Amniotic stem cell (primary cell): ENCODE measurements at places on chromosomes 2 and 18.

DNA sequence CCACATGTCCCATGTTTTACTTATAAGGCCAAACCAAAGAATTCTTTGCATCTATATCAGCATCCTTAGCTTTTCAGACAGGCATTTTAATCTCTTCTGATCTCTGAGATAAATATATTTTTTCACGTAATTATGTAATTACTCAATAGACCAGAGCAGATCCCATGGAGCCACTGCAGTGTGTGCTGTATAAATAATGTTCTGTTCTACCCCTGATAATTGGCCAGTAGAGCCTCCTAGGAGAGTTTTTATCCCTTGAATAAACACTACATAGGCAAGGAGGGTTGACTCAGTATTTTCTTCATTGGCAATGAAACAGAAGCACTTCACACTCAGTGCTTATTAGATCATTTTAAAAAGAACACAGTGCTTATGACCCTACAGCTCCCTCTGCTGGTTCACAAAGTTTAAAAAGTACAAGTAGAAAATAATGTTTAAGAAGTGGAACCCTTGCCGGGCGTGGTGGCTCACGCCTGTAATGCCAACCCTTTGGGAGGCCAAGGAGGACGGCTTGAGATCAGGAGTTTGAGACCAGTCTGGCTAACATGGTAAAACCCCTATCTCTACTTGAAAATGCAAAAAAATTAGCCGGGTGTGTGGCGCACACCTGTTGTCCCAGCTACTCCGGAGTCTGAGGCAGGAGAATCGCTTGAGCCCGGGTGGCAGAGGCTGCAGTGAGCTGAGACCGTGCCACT, 91.9 kb downstream of the PPP1R1C start:
- DNase-seq, result peak; percentile 79

DNA sequence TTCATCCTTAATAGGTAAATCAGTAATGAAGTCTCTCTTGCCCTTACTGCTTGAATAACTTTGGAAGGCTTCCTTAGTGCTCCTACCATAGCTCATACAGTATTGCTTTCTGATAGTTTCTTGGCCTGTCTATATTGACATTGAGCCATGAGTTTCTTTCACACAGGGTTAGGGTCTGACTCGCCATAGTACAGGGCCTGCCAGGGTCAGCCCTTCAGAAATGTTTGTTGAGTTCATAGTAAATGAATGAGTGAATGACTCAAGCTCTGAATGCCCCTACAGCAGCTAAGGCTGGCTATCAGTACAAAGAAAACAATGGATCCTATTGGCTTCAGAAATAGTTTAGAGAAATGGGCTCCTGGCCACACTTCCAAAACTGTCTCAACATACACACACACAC, 65.0 kb upstream of the LRATD1 start:
- DNase-seq, result no peak

DNA sequence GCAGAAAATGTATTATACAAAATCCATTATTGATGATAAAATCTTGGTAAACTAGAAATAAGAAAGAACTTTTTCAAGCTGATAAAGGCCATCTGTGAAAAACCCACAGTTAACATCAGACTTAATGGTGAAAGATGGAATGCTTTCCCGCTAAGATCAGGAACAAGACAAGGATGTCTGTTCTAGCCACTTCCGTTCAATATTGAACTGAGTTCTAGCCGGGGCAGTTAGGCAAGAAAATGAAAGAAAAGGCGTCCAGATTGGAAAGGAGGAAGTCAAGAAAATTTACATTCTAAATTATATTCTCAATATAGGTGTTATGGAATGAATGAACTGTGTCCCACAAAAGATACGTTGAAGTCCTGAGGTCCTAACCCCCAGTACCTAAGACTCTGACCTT, 39.1 kb upstream of the DTNB start:
- DNase-seq, result no peak

DNA sequence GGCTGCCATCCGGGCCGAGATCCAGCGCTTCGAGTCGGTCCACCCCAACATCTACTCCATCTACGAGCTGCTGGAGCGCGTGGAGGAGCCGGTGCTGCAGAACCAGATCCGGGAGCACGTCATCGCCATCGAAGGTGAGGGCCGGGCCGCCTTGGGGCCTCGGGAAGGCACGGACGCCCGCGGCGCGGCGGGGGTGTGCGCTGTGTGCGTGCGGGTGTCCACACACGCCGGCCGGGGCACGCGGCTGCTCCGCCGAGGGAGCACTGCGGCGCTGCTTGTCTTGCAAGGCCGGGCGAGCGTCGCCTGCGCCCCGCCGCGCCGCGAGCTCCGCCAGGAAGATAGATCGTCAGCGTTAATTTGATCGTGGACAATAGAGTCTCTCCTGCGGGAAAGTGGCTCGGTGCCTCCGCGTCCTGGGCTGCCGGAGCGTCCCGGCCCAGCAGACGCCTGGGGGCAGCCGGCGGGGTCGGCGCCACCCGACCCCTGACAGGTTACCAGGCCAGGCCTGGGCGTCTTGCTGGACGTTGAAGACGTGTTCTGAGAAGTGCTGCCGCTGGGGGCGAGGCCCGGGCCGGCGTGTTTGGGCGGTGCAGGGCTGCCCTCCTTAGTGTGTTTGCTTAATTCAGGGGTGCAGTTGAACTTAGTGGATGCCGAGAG, 1.0 kb downstream of the AGAP1 start:
- DNase-seq, result peak; percentile 13

DNA sequence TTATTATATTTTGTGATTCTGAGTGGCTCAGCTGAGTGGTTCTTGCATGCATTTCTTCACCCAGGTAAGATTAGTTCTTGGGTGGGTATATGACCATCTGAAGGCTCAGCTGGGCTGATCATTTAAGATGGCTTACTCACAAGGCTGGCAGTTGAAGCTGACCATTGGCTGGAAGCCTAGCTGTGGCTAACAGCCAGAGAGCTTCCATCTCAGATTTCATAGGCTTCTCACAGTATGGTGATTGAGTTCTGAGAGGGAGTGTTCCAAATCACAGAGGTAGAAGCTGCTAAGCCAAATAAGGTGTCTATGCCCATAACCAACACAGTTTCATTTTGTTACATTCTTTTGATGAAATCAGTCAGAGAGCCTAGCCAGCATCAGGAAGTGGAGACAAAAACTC, 117.4 kb upstream of the RPRM start:
- DNase-seq, result no peak

GRCh38 chr2:49335546-49335945, 181.2 kb upstream of the FSHR start:
- no peak for DNase-seq

DNA sequence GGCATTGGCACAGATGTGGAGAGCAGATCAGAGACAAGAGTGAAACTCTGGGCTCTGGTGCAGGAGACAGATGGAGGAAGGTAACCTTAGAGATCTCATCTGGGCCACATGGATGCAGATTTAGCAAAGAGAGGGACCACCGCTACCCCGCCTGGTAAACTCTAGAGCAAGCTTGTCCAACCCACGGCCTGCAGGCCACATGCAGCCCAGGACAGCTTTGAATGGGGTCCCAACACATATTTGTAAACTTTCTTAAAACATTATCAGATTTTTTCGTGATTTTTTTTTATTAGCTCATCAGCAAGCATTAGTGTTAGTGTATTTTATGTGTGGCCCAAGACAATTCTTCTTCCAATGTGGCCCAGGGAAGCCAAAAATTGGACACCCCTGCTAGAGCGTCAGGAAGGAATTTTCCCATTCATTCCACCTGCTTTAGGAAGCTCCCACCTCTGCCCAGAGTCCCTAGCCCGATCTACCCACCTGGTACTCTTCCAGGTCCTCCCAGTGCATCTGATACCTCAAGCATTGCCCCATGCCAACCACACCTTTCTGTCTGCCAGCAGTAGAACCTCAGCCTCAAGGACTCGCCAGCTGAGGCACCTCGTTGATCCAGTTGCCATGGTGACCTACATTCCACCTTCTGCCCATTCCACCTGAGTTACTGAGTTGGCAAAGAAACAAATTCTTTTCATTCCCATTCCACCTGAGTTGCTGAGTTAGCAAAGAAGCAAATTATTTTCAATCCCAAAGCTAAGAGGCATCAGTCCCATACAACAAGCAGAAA, at the start of gene CIB4:
Gene CIB4 (minus strand): TSS at position 586 of the 784 bp plus-strand sequence. CDS start 52 bp downstream, at position 534.
- no peak for DNase-seq

DNA sequence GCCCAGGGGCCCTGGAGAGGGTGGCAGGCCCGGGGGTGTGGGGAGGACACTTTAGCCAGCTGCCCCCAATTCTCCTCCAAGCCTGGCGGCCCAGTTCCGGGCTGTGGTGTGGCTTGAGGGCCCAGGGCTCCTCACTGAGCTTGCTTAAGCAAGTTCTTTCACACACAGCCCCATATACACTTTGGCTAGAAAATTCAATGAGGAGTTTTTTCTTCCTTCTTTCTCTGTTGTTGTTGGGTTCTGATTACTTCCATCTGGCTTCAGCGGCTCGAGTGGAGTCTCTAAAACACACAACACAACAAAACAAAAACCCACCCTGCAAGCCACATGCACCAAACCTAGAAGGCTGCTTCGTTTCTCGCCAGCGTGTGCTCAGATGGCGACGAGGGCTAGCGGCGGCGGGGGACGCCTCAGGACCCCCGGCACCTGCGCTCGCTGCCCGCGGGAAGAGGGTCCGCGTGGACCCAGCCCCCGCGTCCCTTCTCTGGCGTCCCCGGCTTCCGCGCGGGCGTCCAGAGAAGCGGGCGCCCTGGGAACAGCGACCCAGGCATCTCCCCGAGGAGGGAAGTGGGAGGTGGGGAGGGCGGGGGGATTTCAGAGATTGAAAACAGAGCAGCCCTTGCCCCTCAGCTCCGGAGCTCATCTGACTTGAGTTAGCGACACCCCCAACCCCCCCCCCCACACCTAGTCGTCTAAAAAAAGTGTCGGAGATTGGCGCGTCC, 577 bp upstream of the GLI2 start:
- DNase-seq, result no peak

DNA sequence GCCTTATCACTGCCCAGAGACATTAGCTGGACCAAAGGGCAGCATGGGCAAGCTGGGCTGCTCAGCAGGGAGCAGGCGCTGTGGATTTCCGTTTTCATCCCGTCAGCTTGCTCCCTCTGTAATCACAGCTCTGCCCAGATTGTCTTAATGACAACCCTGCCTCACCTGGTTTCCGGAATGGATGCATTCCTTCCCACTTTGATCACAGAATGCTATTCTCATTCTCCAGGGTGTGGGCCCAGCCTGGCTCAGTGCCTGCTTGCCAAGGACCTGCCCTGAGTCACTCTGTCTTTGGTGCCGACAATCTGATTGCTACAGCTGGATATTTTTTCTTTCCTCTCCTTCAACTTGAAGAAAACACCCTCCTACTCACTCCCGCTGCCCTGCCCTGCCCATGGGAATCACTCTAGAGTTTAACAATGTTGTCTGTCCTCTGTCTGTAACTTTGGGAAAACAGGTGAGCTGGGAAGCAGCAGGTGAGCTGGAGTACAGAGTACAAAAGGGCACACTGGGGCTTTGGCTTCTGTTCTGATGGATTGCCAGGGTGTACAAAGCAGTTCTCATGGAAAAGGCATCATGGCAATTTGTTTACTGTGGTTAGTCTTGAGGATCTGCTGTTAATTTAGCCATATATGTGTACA, 27.2 kb upstream of the FAM136A start:
- DNase-seq, result no peak

DNA sequence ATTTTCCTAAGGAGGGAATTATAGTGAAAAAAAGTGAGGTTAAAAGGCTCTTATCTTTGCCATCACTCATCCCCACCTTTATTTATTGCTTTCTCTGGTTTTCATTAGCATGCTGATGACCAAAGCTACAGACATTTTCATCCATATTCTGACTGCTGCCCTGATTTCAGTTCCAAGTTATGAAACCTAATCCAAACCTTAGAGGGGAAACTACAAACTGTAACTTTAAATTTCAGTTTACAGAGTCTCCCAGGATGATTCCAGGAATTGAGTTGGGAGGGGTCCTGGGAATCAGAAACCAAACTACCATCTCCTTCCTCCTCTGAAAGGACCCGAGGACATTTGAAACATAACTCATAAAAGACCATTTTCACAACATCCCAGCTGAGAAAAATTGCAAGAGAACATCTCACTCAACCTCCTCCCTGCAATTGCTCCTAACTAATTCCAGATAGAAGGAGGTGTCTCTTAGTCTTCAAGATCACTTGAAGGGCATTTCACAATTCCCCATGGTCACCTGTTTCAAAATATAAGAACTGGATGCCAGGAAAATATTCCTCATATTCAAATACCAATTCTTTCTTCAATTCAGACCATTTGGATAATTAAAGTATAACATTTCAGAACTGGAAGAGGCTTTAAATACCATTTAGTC, 520.6 kb downstream of the TNS1 start:
- no peak for DNase-seq

DNA sequence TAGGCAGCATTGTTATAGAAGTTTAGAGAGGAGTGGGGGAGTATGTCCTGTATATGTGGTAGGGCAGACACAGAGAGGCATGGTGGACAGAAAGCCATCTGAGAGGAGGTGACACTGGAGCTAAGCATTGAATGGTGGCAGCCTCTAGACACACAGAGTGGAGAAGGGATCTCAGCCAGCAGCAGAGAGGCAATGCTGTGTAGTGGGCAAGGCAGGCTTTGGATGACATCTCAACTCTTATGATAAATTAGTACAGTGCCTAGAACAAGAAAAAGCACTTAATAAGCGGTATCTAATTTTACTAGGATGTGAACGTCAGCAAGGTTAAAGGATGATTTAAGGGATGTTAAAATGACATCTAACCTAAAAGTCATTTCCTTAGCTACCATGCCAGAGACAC, 22.5 kb upstream of the CERS6 start:
- DNase-seq, result no peak

DNA sequence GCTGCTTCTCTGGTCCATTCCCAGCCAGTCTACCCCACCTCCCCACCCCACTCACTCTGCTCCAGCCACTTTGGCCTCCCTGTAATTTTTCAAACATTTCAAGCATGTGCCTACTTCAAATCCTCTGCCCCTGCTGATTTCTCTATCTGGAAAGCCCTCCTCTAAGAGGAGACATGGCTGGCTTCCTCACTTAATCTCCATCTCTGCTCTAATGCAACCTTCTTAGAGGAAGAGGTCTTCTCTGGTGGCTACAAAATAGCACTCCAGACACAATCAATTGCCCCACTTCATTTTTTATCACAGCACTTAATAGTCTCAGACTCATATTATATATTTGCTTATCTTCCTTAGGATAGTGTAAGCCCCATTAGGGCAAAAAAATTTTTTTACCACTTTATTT, 161.1 kb upstream of the SLC39A10 start:
- DNase-seq, result no peak

GRCh38 chr2:38590053-38590452, 12.7 kb downstream of the HNRNPLL start:
- no peak for DNase-seq
